ENCODE measurements at places on chromosomes 12 and 14.

GRCh38 chr12:66188584-66189485 lies at the start of gene IRAK3:
Gene IRAK3, plus strand, starts transcription at chr12:66189214. Its CDS starts 86 bp downstream, at chr12:66189300.
- DNase-seq: peak; percentile 8

DNA sequence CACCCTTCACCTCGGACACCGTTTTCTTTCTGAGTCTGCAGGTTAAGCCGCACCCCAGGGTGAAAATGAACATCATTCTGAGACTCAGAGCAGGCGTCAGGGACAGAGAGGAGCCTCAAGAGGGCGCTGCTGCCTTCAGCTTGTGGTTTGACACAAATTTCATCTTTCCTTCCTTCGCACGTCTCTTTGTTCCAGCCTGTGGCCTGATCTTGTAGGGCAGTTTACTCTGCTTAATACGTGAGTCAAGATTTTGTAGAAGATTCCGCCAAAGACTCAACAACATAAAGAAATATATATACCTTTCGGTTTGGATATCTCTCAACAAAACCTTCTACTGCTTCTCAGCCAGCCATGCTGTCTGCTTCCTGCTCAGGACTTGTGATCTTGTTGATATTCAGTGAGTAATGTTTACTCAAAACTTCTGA lies 329.3 kb upstream of the OR4E1 start:
- DNase-seq: peak; percentile 45

- no peak for DNase-seq
Observed at GRCh38 chr14:69612014-69612782, 802 bp downstream of the SUSD6 start.

GRCh38 chr12:75120311-75120711 lies 89.3 kb downstream of the KCNC2 start:
- DNase-seq: no peak

- DNase-seq: no peak
Observed at GRCh38 chr14:91119556-91120311, 5.9 kb downstream of the DGLUCY start.

DNA sequence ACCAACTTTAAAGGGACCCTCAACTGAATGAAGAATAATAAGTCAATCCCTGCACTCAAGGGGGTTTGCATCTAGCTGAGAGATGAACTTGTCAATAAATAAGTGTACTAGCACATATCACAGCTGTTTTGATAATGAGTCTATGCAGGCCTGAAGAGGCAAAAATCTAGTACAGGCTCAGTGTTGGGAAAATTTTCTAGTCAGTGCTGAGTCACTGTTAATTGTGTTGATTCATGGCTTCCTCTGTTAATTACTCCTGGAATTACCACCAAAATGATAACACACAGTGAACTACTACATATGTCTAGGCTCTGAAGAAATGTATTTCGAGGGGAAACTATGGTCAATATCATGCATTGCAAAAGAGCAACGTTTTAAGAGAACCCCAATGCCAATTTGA lies 18.9 kb downstream of the SNRPF start:
- no peak for DNase-seq

DNA sequence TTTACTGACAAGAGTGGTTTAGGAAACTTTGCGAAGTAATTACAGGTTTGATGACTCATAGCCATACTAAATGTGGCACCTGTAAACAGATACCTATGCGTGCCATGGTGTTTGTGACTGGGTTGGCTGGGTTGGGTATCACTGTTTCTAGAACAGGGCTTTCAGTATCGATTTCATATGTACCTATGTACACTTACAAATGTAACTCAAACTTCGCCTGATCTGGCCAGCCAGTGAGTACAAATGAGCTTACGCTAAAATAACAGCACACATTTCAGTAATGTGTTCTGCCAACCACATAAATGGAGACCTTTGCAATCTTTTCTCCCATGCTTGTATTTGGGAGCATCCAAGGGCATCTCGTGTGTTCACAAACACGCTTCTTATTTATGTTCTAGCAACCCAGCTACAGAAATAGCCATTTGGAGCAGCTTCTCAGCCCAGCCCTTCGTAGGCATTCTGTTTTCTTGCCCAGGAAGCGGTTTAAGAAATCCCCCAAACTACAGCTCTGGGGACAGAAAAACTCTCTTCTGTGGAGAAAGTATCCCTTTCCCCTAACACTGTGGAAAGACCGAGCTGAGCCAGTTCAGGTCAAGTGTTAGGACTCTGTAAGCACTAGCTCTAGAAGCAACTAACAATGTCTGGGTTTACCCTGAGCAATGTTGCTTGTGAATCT lies 42.3 kb upstream of the MDM1 start:
- DNase-seq: peak; percentile 46

DNA sequence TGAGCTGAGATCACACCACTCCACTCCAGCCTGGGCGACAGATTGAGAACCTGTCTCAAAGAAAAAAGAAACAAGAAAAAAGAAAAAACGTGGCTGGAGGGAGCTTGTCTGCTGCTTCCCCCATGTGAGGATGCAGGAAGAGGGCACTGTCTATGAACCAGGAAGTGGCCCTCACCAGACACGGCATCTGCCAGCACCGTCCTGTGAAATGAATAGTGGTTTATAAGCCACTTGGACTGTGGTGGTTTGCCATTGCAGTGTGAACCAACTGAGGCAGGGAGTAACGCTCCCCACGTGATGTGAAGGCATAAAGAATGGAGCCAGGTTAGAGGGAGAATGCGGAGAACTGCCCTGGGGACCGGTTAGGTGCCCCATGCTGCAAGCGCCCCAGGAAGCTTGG lies 4.5 kb upstream of the BRF1 start:
- DNase-seq: no peak

GRCh38 chr12:50708631-50709030 lies 55.3 kb upstream of the ATF1 start:
- no peak for DNase-seq

DNA sequence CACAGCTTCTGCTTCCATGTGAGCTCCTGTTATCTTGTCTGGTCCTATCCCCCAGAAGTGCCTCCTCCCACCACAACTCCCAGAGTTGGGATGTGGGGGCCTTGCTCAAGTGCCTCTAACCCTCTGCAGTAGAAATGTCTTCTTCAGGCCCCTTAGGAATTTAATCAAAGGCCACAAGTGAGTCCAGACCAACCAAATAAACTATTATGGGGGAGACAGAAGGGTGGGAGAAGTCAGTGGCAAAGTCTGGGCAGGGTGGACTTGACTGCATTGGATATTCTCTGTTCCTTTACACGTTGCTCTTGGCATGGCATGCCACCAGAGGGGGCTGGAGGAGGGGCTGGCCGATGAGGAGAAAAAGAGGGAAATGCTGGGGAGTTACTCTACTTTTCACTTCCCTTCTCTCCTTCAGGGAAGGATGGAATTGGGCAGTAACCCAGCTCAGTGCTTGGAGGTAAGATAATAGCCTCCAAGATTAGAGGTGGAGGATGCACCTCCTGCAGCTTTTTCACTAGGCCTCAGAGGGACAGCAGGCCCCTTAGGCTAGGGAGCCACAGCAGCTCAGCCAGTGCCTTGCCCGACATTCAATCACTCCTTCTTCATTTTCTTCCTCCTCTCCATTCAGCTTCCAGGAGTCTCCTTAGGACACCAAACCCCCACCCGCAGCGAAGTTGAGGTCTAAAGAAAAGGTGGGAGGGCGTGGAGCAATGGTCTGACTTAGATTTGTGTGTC lies 1.2 kb upstream of the AP1G2 start:
- no peak for DNase-seq

DNA sequence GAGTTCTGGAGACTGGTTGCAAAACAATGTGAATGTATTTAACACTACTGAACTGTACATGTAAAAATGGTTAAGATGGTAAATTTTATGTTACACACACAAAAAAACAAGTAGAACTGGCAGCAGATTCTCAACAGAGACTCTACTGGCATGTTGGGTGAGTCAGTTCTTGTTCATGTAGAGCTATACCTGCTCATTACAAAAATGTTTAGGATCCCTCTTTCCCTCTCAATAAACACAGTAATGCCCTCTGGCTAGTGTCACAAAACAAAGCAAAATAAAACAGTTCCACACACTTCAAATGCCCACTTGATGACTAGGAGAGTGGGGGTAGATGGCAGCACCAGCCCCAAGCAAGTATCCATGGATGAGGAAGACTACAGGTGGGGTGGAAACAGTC lies 13.7 kb upstream of the ZNF740 start:
- no peak for DNase-seq

DNA sequence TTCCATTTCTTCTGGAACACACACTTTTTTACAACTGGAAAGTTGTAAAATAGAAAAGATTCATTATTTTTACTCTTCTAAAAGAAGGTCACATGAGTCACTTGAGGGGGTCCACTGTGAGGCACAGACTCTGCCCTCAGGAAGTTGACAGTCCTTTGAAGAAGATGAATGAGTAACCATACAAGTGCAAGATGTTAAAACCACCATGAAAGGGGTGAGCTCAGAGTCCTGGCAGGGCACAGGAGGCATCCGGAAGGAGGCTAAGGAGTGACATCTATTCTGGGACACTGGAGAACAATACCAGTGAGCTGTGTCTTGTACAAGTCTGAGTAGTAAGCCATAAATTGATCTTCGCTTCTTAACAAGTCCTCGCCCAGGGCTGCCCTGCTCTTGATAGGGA lies 126.0 kb upstream of the FRMD6 start:
- DNase-seq: no peak

DNA sequence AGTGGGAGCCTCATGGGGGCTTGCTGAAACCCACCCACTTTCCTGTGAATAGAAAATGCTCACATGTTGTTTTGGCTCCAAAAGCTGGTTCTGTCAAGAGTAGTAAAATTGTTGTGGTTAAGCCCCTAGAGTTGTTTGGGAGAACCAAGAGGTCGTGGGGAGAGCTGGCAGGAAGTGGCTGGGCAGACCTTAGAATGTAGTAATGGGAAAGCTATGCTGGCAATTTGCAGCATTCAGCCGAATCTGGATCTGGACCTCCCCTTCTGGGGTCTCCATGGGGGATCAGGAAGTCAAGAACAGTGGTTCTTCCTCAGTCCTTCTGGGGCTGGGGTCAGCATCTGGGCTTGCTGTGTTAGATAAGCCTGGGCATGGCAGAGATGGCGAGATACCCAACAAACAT lies 150.6 kb upstream of the TBX3 start:
- no peak for DNase-seq

DNA sequence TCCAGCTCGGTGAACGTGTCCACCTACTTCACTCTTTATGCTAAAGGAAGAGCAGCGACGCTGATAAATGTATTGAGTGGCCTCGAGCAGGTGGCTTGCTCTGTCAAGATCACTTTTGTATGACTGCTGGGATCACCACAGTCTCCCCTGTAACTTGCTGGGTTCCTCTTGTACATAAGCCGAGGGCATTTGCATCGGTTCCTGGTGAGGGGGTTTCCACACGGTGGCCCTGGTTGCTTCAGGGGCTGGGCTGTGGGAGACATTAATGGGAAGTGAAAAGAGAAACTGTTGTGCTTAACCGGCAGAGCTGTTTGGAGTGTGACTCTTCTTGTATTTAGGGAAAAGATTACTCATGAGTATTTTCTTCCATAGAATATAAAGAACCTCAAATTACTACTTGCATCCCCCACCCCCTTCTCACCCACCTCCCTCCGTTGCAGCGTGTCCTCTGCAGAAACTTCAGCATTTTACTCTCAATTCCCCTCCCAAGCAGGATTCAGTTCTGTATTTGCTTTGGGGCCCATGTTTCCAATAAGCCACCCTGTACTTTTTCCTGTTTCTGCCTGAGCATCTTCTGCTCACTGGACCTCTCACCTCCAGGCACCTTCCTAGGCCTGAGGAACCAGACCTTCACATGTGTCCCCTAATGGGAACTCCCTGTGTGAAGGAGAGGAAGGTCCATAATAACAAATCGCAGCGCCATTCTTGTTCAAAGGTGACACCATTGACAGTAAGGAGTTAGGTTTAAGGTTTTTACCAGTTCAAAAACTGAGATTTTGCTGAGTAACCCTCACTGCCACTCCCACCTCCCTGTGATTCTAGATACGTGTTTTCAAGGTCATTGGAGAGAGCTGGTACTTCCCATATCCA lies 187.0 kb downstream of the ETV6 start:
- DNase-seq: peak; percentile 25

- no peak for DNase-seq
Observed at GRCh38 chr14:87461704-87462103, 531.3 kb downstream of the GALC start.

- no peak for DNase-seq
Observed at GRCh38 chr12:13835652-13836051, 145.8 kb downstream of the GRIN2B start.

- DNase-seq: no peak
Observed at GRCh38 chr14:68607081-68607866, 185.6 kb downstream of the ZFP36L1 start.

DNA sequence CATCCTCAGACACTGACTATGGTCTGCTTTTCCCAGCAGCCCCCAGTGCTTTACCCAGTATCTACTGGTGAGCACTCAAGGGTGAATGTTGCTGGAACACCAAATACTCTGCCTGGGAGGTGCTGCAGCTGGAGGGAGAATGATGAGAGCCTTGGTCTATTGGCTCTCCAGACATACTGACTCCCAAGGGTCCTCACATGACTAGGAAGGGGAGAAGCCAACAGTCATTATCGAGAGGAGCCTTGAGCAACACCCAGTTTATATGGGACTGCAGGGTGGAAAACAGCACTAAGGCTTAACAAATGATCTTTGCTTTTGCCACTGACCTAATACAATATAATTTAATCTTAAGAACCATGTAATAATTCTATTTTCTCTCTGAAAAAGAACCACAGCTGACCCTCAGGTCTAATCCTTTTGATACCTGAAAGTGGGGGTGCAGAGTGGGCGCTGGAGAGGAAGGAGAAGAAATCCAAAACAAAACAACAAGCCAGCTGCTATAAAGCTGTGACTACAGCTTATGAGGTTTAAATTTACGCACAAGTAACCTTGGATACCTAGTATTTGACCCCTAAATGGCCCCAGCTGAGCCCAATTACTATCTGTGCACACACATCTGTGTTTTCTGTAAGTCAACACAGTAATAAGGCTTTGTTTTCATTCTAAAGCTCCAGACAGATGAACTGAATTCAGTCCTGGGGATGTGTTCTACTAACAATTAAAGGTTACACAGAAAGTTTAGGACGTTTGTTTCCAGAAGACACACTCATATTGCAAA lies 107.8 kb upstream of the GRIP1 start:
- no peak for DNase-seq

- no peak for DNase-seq
Observed at GRCh38 chr12:110940933-110941332, 20.6 kb upstream of the MYL2 start.

GRCh38 chr14:93742761-93743160 lies 45.5 kb downstream of the PRIMA1 start:
- DNase-seq: no peak

DNA sequence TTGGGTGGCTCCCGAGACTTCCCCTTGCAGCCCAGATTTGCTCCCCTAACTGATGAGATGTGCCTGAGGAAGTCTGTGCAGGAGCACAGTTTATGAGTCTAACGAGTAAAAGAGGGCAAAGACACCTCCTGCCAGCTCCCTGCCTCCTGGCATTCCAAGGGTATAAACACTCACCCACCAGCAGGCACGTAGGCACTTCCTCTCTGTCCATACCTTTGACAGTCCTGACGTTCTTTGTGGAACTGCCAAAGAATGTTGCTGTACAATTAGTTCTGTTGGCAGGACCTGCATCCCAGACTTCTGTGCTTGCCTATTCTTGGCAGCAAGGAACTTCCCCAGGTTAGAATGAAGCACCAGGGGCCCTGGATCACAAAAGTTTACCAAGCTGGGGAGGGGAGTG lies 889.3 kb downstream of the BCL11B start:
- DNase-seq: no peak

GRCh38 chr12:27610374-27610773 lies 85.9 kb upstream of the REP15 start:
- no peak for DNase-seq
